ENCODE measurements at places on chromosomes 16 and 17.
A peak's percentile ranks its signal among the peaks of the same experiment; 100 is the strongest.

GRCh38 chr16:67404740-67405226, 11.5 kb upstream of the TPPP3 start:
- no peak for DNase-seq

GRCh38 chr17:81552244-81553017, at the start of gene FAAP100:
FAAP100 (minus strand) TSS chr17:81552353; CDS start chr17:81552330, 23 bp downstream.
- peak; percentile 93 for DNase-seq

- no peak for DNase-seq
Measured at GRCh38 chr17:41061964-41062363, 2.0 kb upstream of the KRTAP2-3 start.

DNA sequence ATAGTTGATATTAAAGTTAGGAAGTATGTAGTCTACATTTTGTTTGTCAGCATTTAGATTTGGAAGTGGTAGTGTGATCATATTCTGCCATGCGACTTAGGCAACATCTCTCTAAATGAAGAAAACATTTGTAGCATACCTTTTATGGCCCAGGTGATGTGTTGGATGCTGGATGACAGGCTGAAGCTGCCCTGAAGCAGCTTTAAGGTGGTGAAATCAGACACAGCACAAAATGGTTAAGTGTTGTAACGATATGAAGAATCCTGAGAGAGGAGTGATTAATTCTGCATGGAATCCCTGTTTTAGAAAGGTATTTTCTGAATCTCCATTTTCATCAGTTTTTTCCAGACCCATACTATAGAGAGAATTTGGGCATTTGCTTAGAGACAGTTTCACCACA, 28.3 kb downstream of the AATF start:
- DNase-seq = no peak

DNA sequence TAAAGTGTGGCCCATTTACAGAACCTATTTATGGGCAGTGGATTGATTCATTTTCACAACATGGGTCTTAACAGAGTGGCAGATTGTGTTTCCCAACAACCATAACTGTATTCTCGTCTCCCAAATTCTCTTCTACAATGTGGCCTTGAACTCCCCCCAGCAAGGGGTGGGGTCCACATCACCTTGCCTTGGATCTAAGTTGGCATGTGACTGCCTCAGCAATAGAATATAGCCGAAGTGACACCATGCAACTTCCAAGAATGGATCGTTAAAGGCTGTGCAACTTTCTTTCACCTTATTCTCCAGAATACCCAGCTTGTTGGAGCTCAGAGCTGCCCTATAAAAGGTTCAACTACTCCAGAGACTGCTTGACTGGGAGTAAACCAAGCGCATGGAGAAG, 72.0 kb upstream of the CDH5 start:
- DNase-seq = no peak

All from memory B cell (primary cell).